Muscle of back (tissue), 13 donors: ENCODE measurements at places on chromosomes 1 and 21.
A peak's percentile ranks its signal among the peaks of the same experiment; 100 is the strongest.

- no peak for DNase-seq
Observed at GRCh38 chr1:222759451-222760035, 22.5 kb downstream of the FAM177B start.

- no peak for DNase-seq
Observed at GRCh38 chr1:64515427-64515826, 45.5 kb downstream of the CACHD1 start.

DNA sequence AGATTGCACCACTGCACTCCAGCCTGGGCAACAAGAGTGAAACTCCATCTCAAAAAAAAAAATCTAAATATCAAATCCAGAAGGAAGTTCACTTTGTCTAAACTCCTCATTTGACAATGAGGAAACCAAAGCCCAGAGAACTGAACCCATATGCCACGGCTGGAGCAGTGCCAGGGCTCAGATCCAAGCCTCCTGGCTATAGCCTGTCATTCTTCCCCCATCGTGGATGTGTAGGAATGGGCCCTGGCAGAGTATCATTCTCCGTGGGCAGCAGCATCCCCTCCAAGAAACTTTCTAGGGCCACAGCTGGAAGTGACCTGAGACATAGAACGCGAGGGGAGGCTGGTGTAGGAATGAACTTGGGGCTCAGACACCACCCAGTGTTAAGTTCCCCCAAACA, 47.2 kb downstream of the CAPN9 start:
- DNase-seq = no peak

DNA sequence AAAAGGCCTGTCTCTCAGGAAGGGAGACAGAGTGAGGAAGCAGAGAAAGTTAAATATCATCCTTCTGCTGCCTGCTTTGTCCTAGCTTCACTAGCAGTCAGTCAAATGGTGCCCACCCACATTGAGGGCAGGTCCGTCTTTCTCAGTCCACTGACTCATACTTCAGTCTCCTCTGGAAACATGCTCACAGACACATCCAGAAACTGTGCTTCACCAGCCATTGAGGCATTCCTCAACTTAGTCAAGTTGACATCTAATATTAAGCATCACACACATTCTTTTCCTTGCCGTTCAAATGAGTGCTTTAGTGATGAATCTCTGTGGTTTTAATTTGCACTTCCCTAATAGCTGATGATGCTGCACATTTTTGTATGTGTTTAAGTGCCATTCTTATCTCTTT, 777.8 kb upstream of the PRMT6 start:
- no peak for DNase-seq

DNA sequence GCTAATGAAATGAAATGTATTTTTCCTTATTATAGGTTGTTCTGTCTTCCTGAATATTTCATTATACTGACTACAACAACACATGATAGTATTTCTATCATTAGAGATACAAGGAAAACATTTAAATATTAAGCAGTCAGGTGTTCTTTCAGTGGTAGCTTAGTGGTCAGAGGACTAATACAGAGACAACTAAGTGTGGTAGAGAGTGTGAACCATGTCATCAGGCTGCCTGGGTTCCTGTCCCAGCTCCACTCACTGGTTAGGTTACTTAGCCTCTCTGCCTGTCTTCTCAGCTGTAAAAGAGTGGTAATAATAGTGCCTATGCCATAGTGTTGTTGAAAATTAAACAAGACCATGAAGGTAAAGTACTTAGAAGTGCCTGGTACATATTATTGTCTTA, 3.9 kb downstream of the UAP1 start:
- no peak for DNase-seq

- DNase-seq = no peak
Observed at GRCh38 chr1:205052690-205053089, 9.7 kb downstream of the CNTN2 start.

- no peak for DNase-seq
Observed at GRCh38 chr1:242211254-242212022, 212.5 kb upstream of the MAP1LC3C start.

GRCh38 chr1:16349847-16350406, 2.4 kb downstream of the FBXO42 start:
- DNase-seq = no peak

DNA sequence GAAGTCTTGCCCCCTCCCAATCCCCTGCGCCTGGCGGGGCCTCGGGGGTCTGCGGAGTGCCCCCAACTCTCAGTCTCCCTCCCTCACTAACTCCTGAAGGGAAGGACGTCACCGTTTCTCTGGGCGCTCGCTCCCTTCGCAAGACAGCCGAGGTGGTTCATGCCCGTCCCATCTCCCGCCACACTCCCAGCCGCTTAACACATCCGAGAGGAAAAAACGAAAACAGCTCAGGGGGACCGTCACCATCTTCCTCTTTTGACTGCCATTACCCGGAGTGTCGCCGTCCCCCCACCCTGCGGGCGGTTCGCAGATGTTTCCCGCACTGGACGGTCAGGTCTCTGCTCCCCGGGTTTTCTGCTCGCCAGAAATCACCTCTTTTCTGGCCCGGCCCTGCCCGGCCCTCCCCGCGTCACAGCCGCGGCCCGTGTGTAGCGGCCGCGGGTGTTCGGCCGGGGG, 532 bp downstream of the ERO1B start:
- DNase-seq = peak; percentile 11

GRCh38 chr1:63920154-63921117, 146.6 kb downstream of the ROR1 start:
- no peak for DNase-seq

DNA sequence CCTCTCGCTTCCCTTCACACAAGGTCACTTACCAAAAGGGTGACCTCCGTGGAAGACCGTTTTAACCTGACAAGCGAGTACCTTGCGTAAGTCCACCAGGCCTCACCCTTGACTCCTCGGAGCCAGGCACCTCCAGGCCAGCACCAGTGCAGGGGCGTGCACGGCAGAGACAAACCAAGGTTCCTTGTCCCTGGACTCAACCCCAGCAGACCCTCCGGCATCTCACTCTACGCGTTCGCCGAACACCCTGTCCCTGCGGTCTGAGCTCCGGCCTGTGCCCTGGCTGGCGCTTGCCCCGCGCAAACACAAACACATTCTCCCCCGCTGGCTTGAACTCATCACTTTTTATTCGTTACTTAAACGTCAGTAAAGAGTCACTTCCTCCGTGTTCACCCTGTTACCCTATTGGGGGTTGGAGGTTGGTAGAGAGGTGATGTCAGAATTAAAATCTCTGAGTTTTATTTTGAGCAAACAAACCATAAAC, 4.5 kb downstream of the TBX15 start:
- peak; percentile 77 for DNase-seq

- DNase-seq = peak; percentile 95
Observed at GRCh38 chr1:184296466-184297243, 90.2 kb upstream of the C1orf21 start.

DNA sequence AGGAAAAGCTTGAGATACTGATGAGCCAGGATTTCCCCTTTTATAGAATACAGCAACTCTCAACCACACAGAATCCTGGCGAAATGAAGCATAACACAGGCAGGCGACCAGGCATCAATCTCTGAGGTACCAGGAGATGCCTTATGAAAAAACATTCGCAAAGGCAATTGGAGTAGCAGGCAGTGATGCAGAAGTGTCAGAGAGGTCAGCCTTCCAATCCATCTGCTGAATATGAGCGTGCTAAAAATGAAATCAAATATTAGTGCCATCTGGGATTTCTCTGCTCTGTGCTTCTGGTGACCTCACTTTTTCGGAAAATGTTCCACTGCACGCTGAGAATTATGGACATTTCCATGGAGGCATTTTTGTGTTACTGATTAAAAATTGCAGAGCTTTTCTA, 258.8 kb downstream of the VAV3 start:
- no peak for DNase-seq

- DNase-seq = peak; percentile 74
Observed at GRCh38 chr1:100720101-100720500, 559 bp downstream of the VCAM1 start.

GRCh38 chr21:42367367-42368165, 1.2 kb upstream of the TFF1 start:
- DNase-seq = no peak

GRCh38 chr21:16536140-16536539, 806.4 kb downstream of the USP25 start:
- DNase-seq = peak; percentile 54

GRCh38 chr1:92840600-92840999, 8.8 kb downstream of the RPL5 start:
- DNase-seq = no peak

- DNase-seq = peak; percentile 72
Observed at GRCh38 chr1:24070821-24071393, 41.0 kb downstream of the MYOM3 start.

GRCh38 chr1:111501645-111502044, 1.8 kb downstream of the ADORA3 start:
- no peak for DNase-seq

GRCh38 chr1:245319094-245319493, 164.3 kb downstream of the KIF26B start:
- no peak for DNase-seq

GRCh38 chr1:245933431-245934045, 573.5 kb downstream of the SMYD3 start:
- DNase-seq = no peak

GRCh38 chr1:201633297-201633696, 94.4 kb downstream of the NAV1 start:
- DNase-seq = no peak

GRCh38 chr1:212267460-212267859, 17.8 kb upstream of the PPP2R5A start:
- DNase-seq = no peak

DNA sequence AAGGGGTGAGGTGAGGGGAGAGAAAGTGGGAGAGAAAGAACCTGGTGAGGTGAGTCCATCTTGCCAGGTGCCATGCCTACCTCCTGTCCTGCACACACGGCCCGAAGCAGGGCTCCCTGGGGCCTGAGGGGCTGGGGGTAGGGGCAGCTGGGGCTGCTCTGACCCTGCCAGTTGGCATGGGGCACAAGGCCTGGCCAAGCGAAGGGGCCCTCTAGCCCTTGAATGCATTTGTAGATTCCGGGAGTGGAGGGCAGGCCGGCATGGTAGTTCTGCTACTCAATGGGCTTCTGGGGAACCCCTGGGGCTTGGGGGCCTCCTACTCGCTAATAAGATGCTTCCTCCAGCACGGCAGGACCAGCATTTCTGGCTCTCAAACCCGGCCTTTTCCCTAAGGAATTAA, 3.6 kb upstream of the PRDM16 start:
- no peak for DNase-seq

GRCh38 chr1:164560556-164560955, 1.6 kb downstream of the PBX1 start:
- peak; percentile 53 for DNase-seq

DNA sequence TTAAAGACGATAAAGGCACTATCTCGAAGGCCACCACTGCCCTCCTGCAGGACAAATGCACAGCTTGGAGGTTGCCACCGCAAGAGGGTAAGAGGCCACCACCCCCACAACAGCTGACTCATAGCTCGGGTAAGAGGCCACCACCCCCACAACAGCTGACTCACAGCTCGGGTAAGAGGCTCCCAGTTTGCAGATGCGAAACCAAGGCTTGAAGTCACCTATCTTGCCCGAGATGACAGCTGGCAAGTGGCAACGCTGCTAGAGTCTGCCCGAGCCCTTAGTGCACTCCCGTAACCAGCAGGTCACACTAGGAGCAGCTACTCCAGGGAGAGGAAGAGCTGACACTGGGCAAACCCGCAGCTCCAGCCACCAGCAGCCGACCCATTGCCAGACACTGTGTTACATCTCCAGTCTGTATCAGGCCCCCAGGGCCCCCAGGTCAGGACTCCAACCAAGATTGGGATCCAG, 17.1 kb upstream of the SPSB1 start:
- no peak for DNase-seq
